Activated CD4-positive, alpha-beta T cell treated with anti-CD3 and anti-CD28 coated beads for 1 hour (primary cell): ENCODE measurements at places on chromosomes 3 and 15.

- no peak for DNase-seq
Measured at GRCh38 chr3:140114789-140115080, 179.8 kb downstream of the CLSTN2 start.

DNA sequence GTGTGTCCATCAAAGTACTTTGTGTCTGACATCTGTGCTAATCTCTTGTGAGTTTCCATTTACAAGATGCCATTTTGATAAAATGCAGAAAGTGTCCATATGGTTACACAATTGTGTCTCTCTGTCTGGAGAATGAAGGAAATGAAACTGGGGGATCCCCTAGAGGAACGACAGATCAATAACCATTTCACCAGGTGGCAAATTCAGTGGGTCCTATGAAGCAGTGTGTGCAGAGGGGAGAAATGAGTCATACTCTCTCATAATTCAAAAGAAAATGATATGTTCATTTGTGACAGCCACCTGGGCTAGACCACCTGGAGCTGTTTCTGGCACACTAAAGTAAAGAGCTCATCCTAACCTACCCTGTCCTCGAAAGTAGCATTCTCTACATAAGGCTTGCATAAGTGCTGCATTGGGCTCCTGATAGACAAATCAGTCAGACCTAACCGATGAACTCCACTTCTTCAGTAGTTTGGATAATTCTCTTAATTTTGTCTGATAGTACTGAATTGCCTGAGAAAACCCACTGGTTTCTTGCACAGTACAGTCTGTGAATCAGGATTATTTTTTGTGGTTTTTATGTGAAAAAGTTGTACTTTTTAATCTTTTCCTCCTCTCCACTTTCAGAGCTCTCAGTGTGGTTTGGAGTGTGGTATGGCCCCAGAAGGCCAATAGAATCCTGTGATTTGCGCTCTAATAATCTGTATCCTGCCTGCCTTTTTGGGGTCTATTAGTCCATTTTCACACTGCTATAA is 10.3 kb upstream of the CD47 start:
- DNase-seq: no peak

DNA sequence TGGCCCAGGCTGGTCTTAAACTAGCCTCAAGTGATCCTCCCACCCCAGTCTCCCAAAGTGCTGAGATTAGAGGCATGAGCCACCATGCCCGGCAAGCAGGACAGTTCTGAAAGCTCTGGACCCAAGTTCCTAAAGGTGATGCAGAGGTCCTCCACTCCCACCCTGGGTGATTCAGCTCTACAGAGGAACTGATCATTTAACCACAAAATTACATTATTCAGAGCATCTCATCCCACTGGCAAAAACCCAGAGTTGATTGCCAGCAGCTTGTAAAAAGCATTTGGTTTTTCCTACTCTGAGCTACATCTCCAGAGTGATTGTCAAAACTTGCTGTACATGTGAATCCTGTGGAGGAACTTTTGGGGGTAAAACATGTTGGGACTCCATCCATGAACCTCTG is 60.2 kb downstream of the SLTM start:
- no peak for DNase-seq

DNA sequence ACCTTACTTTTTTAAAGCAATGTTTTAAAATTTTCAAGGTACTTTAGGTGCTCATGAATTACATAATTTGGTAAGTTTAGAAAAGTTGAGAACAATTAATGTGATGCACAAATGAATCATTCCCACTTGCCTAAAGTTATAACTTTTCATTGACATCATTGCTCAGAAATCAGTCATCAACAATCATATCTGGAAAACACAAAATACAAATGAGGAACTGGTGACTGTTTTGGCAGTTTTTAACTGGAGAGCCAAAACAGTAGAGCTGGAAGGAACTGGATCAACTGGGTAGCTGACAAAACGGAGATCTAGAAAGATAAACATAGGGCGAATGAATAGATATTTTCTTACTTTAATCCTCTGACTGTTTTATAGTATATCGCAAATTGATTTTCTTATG is 767.1 kb downstream of the IGSF11 start:
- DNase-seq: no peak

- DNase-seq: no peak
Measured at GRCh38 chr3:38601956-38602550, 47.4 kb downstream of the SCN5A start.

GRCh38 chr15:80208758-80209734 is 43.0 kb downstream of the CTXND1 start:
- no peak for DNase-seq

DNA sequence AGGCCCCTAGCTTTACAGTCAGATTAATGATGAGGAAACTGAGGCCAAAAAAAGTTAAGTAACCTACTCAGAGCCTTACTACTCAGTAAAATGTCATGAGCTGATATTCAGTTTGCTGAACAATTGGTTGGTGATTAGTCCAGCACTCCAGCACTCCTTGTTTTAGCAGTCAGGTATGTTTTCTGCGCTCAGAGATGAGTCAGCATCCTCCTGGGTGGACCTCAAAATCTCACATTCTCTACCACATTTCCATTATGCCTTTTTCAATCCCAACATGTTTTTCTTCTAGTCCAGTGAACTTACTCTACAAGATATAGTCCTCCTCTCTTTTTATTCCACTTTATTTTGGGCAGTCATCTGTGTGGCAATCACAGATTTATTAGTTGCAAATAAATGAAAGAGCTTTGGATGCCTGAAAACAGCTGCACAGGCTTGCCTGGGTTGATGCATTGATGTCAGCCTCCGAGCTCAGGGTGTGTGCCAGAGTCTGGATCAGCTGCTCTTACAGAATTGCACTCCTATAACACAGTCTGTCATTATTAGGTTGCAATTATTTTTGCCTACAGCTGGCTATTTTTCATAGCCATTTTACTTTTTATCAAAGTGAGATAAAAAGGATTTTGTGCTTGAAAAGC is 133.2 kb downstream of the ARPP21 start:
- DNase-seq: no peak

- no peak for DNase-seq
Measured at GRCh38 chr3:14925729-14926591, 21.4 kb upstream of the NR2C2 start.

- no peak for DNase-seq
Measured at GRCh38 chr15:98951493-98952320, 55.9 kb downstream of the PGPEP1L start.

DNA sequence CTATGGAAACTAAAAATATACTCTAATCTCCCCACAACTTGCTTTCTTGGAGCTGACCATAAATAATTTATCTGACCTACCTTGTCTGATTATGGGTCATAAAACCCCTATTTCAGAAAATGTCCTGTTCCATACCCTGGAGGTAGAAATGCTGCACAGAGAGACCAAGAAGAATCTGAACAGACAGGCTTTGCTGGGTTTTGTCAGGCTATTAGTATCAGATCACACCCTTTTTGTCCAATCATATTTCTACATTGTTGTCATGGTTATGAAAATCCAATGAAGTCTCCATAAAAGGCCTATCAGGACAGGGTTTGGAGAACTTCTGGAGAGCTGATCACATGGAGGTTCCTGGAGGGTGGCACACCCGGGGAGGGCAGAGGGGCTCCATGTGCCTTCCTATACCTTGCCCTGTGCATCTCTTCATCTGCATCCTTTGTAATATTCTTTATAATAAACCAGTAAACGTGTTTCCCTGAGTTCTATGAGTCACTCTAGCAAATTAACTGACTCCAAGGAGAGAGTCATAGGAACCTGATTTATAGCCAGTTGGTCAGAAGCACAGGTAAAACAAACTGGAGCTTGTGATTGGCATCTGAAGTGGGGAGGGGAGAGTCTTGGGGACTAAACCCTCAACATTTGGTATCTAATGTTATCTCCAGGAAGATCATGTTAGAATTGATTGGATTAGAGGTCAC is 58.1 kb downstream of the NGLY1 start:
- DNase-seq: no peak

GRCh38 chr3:32325201-32325600 is 66.5 kb upstream of the CMTM7 start:
- no peak for DNase-seq
